ENCODE measurements at places on chromosomes 7 and 10.

GRCh38 chr10:71001470-71001869 lies 113.1 kb upstream of the PCBD1 start:
- DNase-seq: peak; percentile 19

GRCh38 chr10:79186486-79187120 lies 117.8 kb downstream of the ZMIZ1 start:
- DNase-seq: no peak

- DNase-seq: no peak
Observed at GRCh38 chr7:143924851-143925250, 10.2 kb upstream of the OR2F2 start.

GRCh38 chr10:59179068-59179467 lies 2.6 kb downstream of the PHYHIPL start:
- DNase-seq: no peak

GRCh38 chr10:79982362-79982800 lies 33.5 kb upstream of the SFTPD start:
- DNase-seq: no peak

- no peak for DNase-seq
Observed at GRCh38 chr7:64811767-64812166, 17.5 kb downstream of the ZNF138 start.

- no peak for DNase-seq
Observed at GRCh38 chr10:31341552-31341951, 22.5 kb downstream of the ZEB1 start.

DNA sequence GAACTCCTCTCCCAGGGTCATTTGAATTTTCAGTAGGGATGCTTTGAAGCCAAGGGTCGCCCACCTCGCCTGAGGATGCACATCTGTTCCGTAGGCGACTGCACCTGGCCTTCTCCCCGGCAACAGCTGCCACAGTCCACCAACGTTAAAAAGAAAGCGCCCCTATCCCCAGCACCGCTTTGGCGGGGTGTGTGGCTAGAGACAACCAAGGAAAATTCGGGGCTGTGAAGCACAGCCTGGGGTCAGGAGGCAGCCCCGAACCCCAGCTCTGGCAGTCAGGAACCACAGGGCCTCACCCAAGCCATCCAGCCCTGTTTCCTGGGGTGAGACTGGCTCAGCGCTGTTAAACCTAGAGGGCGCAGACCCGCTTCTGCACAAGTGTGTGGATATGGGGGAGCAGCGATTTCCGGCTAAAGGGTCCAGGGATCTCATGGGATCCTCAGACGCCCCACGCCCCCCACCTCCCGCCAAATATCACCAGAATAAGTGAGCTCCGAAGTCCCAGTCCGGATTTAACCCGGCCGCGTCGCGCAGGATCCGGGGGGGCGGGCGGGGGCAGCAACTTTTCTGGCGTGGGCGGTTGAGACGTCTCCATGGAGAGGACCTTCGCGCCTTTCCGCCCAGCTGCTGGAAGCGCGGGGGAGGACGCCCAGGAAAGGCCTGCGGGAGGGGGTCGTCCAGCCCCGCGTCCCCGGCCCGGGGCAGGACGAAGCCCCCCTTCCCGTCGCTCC lies 822 bp downstream of the ZC3HAV1L start:
- DNase-seq: peak; percentile 59

GRCh38 chr10:59125666-59126065 lies 50.8 kb upstream of the PHYHIPL start:
- no peak for DNase-seq

DNA sequence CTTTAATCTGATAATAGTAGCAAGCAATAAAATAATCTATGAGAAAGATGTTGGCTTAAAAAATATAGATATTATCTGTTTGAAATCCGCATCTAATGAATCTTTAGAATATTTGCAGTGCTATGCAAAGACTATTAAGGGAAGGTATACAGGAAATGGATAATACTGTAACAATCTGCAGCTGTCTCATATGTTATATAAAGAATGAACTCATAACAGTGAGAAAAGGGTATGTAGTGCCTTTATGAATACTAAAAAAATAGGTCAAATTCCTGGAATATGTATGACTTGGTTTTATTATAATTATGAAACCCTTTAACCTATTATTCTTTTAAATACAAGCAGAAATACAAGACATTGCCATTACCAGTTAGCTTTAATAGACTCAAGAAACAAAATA lies 105.1 kb upstream of the GPR22 start:
- DNase-seq: no peak

DNA sequence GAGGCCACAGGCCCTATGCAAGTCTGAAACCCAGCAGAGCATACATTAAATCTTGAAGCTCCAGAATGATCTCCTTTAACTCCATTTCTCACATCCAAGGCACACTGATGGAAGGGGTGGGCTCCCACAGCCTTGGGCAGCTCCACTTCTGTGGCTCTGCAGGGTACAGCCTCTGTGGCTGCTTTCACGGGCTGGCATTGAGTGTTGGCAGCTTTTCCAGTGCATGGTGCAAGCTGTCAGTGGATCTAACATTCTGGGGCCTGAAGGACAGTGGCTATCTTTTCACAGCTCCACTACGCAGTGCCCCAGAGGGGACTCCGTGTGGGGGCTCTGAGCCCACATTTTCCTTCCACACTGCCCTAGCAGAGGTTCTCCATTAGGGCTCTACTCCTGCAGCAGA lies 265.7 kb upstream of the MAGI2 start:
- DNase-seq: no peak

DNA sequence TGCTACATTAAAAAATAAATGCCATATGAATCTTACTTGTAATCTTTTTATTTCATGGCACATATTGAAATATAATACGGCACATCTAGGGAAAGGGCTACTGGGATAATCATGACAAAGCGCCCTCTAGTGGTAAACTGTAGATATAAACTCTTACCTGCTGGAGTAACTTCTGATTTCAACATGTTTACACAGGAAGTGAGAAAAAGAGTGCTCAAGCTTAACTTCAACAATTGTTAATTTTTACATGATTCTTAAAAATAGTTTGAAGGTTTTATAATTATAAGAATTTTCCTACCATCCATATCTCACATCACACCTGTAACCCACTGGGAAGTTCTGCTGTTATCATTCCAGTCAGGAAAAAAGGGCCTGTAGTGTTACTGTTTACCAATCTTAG lies 2.0 kb upstream of the HEPACAM2 start:
- DNase-seq: no peak

GRCh38 chr7:96686305-96686704 lies 23.3 kb downstream of the SEM1 start:
- no peak for DNase-seq

DNA sequence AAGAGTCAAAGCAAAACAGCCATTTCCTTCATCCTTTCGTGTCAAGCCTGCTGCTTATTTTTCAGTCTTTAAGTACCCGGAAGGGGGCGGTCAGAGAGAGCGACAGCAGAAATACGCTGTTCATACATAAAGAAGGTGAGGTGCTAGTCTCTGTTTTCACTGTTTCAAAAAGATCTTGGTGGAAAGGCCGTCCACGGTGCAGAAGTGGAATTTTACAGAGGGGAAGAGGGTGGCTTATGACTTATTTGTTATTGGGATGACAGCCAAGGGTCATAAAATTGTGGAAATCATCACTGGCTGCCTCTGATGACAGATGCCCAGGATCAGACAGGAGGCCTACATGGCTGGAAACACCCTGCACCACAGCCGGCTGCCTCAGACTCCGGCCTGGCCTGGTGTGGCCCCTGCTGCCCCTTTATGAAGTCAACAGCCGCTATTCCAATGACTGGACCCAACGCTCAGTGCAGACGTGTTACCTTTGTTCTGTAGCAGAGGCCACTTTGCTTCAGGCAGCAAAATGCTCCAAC lies 57.0 kb downstream of the HIPK2 start:
- DNase-seq: peak; percentile 23

Measured in MG63 (cell line).